Diencephalon (tissue), 1 donor: ENCODE measurements at places on chromosomes 16 and 17. TPM values are rescaled to one million over a fixed set of nuclear protein-coding genes. Genes with fewer than 3 reads are reported as not detected.

Gene GNG13
- not detected for total RNA-seq

Gene GJC1
- total RNA-seq = 31.4 TPM

Gene KRT9
- total RNA-seq = not detected

Gene GRAPL
- total RNA-seq = 0.92 TPM

Gene TMC7
- total RNA-seq = 5.1 TPM

Gene NPB
- total RNA-seq = 4.2 TPM

Gene HBM
- 31.1 TPM for total RNA-seq

Gene RPTOR
- 21.2 TPM for total RNA-seq

Gene CMTM4
- total RNA-seq = 88.8 TPM

Gene DNAH17
- total RNA-seq = 0.23 TPM

Gene SPN
- total RNA-seq = 0.23 TPM

Gene MEOX1
- not detected for total RNA-seq

Gene TVP23A
- total RNA-seq = 20.8 TPM

Gene ELMO3
- total RNA-seq = 0.69 TPM

Gene EPX
- not detected for total RNA-seq

Gene TBC1D28
- total RNA-seq = not detected

Gene CRHR1
- total RNA-seq = 6.2 TPM

Gene LITAFD
- not detected for total RNA-seq

Gene WWP2
- total RNA-seq = 31.4 TPM

Gene ABCC11
- total RNA-seq = 0.46 TPM

Gene CDH1
- total RNA-seq = 4.2 TPM

Gene OTOP3
- total RNA-seq = not detected

Gene UTS2R
- not detected for total RNA-seq

Gene ALDH3A1
- total RNA-seq = 0.46 TPM

Gene MYLK3
- total RNA-seq = 5.5 TPM

Gene CHST6
- total RNA-seq = 5.3 TPM

Gene MARVELD3
- total RNA-seq = 0.69 TPM

Gene UNC45B
- total RNA-seq = not detected

Gene RAB26
- total RNA-seq = 8.1 TPM

Gene PARD6A
- total RNA-seq = 13.4 TPM

Gene UTP18
- total RNA-seq = 45.2 TPM

Gene DUSP3
- total RNA-seq = 42.2 TPM
